ENCODE measurements at places on chromosomes 7 and 10.

DNA sequence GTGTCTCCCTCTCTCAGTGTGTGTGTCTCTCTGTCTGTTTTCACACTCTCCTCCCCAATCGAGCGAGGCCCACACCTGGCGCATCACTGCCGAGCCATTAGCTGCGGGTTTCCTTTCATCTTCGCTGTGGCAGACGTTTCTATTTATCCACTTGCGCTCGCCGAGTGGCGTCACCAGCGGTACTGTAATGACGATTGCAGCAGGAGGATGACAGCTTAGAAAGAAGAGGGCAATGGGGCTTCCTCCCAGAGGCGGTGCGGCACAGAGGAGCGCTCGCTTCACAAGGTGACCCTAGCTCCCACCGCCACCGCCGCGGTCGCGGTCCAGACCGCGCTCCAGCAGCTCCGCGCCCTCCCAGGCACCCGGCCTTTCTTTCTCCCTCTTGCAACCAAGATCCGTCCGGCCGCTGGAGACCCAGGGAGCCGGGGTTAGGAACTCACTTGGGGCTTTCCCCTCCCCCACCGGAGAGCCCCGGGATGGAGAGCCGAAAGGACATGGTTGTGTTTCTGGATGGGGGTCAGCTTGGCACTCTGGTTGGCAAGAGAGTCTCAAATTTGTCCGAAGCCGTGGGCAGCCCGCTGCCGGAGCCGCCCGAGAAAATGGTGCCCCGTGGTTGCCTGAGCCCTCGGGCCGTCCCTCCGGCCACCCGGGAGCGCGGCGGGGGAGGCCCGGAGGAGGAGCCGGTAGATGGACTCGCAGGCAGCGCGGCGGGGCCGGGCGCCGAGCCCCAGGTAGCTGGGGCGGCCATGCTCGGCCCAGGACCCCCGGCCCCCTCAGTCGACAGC, at the start of gene EVX1:
TSS of gene EVX1 (plus strand) at position 248 of the 785 bp plus-strand sequence. CDS start at position 477, 229 bp downstream.
- no peak for DNase-seq

GRCh38 chr7:55369427-55370400, 4.6 kb downstream of the LANCL2 start:
- DNase-seq, result no peak

GRCh38 chr7:32774541-32774951, 117.0 kb downstream of the KBTBD2 start:
- DNase-seq, result no peak

GRCh38 chr10:59960751-59961150, 54.4 kb upstream of the CCDC6 start:
- no peak for DNase-seq
